Stimulated activated CD4-positive, alpha-beta T cell treated with anti-CD3 and anti-CD28 coated beads, Interleukin-2, amount 100 ng/mL, for 24 hours (primary cell): ENCODE measurements at places on chromosomes 7 and 10.

DNA sequence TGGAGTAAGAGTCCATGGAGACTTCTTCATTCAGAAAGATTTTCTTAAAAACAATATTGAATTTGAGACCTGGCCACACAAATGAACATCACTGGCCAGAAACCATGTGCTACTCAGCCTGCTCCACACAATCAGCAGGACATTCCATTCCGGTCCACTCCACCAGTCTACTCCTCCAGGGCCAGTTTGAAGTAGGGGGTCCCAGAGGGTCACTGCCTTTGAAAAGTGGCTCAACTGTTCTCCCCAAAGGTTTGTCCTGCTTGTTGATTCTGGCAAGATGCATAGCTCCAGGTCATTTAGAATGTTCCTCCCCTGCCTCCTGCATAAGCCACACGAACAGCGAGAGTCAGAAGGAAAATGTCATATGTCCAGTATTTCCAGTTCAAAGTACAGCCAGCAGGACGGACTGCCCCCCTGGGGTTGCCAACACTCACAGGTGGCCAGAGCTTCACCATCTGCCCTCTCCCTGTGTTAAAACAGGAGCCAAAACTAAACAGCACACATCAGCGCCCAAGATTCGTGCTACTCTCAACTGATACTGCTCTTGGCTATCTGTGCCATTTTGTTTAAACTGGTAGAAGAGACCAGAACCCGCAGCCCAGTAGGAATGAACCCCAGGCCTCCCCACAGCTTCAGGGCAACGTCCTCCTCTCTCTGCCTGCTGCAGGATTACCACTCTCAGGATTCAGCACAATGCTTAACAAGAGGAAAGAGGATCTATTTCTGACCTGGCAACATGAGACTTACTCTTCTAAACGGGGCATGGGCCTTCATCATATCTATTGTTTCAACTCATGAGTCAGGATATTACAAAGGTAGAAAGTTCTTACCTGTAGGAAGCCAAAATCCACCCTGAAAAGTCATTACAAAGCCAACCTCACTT, 11.3 kb downstream of the GRB10 start:
- DNase-seq = no peak

DNA sequence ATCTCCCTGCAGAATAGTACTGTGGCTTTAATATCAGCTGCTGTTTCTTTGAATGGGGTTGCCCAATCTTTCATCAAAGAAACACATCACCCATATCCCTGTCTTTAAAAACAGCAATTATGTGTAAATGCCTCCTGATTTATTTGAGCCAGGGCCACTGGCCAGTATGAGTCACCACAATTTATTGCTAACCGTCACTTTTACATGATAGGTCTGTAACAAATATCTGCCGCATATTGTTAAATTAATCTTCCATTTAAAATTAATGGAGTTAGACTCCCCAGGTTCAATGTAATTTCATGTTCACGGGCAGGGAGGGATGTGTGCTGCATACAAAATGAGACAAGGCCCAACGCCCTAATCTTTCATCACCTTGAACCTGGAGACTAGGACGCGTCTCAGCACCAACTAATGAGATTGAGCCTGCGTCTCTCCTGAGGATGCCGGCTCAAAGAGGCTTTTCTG, 673.4 kb downstream of the AUTS2 start:
- DNase-seq = no peak

DNA sequence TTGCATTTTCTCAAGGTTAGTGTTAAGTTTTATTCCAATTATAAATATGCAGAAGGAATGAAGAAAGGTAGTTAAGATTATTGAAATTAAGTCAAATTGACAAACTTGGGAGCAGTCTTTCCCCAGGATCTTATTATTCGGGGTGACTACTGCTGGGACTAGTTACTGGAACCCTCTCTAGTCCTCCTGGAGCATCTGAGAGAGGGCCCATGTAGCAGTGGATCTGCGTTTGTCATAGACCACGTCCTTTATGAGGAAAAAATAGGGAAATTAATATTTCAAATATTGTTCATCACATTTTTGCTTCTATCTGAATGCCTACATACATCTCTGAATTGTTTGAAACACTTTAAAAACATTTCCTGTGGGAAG, 41.0 kb downstream of the CNPY1 start:
- DNase-seq = no peak

DNA sequence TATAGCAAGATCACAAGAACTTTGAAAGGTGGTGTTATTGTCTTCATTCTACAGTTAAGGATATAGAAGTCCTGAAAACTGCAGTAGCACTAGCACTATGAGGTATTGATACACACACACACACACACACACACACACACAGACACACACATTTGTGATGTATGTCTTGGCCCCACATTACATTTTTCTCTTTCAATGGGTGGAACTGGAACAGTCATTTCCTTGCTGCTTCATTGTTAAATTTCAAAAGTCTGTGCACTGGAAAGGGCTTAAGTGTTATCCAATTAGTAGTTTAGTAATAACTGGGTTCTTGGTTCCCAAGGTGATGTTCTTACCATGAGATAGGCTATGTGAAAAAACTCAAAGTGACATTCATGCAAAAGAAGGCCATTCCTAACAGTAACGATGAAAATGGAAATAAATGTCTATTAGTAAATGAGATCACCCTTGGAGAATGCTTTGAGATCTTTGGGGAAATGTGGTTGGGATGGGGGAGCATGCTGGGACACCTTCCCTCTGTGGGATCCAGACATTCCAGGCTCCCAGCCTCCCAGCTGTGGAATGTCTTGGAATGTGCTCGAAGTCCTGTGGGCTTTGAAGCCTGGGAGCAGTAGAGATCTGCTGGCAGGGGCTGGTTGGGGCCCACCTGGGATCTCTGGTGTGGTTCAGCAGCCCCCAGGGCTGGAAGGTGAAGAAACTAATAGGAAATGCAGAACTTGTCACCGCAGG, 37.4 kb upstream of the CALD1 start:
- DNase-seq = no peak

GRCh38 chr7:115099906-115100305, 178.0 kb downstream of the MDFIC start:
- no peak for DNase-seq

DNA sequence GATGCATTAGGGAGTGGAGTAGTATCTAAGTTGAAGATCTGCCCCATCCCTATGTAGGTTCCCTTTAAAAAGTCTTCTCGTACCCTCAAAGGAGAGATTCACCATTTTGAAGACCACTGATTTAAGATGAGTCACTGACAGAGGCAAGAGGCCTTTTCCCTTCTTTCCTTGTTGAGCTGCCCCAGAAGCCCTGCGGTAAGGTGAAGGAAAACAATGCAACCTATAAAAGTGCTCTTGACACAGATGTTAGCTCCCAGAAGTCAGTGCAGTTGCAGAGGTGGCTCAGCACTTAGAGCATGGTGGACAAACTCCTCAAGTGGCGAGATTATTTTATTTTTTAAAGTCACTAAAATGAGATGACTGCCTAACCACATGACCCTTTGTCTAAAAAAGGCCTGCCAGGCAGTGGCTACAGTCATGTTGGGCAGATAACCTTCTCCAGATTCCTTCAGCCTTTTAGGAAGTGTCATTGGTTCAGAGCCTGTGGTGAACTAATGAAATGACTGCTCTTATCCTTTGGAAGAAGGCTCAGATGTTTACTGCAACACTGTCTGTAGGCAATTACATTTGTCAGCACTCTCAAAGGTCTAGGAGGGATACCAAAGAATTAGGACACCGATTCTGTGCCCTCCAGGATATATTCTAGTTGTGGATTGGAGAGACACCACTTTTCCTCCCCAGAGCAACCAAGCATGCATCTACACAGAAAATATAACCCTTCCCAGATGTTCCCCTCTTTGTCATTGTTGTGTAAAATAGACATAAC, 88.7 kb downstream of the ARID5B start:
- no peak for DNase-seq
